Stimulated activated CD8-positive, alpha-beta memory T cell treated with anti-CD3 and anti-CD28 coated beads, Interleukin-2, amount 100 ng/mL, for 48 hours (primary cell): ENCODE measurements at places on chromosomes 6 and 20.

- DNase-seq: no peak
These were observed 13.8 kb downstream of the DDRGK1 start for GRCh38 chr20:3190681-3191111.

DNA sequence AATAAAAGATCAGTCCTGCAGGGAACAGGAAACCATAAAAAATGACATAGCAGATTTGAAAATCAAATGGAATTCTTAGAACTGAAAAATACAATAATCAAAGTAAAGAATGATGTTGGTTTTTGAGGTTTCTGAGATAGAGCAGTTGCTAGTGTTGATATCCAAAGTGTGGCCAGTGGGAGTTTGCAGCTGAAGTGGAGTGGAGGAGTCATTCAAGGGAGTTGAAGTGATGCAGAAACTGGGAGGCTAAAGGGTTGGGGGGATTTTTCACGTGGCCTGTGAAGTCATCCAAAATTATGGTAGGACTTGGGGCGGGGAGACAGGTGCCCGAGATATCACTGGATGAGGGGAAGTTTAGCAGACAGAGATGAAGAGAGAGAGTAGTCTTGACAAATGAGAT lies 123.6 kb downstream of the CDC5L start:
- DNase-seq: no peak

- DNase-seq: no peak
These were observed 211.8 kb upstream of the CITED2 start for GRCh38 chr6:139586273-139586672.

- no peak for DNase-seq
These were observed 22.9 kb upstream of the JAG1 start for GRCh38 chr20:10696650-10697049.
